ENCODE measurements at places on chromosomes 3 and 15.
A peak's percentile ranks its signal among the peaks of the same experiment; 100 is the strongest.

DNA sequence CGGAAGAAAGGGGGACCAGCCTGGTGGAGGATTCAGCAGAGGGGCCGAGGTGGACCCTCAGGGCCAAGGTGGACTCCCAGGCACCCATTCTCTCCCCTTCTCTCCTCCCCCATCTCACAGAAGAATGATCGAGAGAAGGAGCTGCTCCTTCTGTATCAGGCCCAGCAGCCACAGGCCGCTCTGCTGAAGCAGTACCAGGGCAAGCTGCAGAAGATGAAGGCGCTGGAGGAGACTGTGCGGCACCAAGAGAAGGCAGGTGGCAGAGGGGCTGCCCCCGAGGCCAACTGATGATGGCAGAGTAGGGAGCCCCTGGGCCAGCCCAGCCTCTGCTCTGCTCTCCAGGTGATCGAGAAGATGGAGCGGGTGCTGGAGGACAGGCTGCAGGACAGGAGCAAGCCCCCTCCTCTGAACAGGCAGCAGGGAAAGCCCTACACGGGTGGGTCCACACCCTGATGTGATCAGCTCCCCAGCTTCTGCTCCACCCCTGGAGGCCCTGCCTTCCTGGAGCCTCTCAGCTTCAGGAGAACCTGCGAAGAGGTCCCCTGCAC is 36.5 kb downstream of the CYP11A1 start:
- no peak for DNase-seq

DNA sequence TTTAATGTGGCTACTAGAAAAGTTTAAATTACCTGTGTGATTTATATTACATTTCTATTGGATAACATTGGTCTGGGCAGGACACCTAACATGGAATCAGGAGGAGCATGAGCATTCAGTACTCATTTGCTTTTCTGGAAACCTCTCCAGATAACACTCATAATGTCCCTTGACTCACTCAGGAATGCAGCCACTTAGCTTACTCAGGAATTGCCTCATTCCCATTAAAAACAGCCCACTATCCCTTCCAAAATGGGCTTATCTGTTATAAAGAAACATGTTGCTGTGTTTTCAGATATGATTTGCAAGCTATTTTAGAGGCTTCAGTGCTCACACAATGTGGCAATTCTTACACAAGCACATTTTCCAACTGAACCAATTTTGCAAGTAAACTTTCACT is 17.1 kb downstream of the GBE1 start:
- no peak for DNase-seq

DNA sequence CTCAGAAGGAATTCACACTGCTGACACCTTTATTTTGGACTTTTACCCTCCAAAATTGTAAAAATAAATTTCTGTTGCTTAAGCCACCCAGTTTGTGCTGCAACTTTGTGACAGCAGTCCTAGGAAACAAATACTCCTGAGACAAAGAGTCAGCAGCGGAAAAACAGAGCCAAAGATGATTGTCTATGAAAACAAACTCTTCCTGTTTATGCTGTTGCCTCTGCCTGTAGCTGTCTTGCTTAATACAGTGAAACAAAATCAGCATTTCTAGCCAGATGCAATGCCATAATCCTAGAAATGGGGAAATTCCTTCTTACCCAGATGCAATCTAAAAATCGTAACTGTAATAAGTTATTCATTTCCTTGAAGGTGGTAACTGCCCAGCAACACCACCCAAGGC is 387.5 kb upstream of the ATP11B start:
- no peak for DNase-seq

GRCh38 chr3:124161448-124161847 is 169.5 kb upstream of the ROPN1 start:
- no peak for DNase-seq

DNA sequence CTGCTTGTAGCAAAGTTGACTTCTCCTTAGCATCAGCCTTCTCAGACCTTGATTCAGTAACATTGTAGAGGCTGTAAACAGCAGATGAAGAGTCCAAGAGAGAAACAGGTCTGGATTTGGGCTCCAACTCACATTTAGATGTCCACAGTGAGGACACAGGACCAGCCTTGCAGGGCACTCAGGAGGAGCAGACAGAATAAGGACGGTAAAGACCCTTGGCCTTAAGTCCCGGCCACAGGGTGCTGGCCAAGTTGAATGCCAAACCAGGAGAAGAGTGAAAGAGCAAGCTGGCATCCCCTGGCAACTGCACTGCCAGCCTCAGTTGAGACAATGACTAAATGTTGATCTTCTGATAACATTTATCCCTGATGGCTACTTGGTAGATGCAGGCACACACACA is 136.3 kb downstream of the LRRK1 start:
- DNase-seq, result peak; percentile 40

- DNase-seq, result no peak
Observed at GRCh38 chr15:81491414-81492096, 117.5 kb upstream of the TMC3 start.

DNA sequence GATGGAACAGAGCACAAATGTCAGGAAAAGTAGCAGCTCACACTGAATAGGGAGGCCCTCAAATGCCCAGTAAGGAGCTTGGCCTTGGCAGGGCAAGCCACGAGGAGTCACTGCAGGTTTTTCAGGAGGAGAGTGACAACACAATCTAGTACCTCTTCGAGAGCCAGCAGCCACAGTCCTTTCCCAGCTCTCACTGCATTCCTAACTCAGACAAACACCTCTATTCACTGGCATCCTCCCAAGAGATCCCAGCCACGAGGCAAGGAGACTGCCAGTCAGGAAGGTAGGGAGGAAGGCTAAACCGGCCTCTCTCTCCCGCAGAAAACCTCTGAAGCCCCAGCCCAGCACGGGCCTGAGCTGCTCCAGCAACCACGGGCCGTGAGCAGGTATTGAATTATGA is 146.0 kb upstream of the SMAD3 start:
- no peak for DNase-seq

- DNase-seq, result no peak
Observed at GRCh38 chr15:86906376-86906775, 826.7 kb downstream of the AGBL1 start.

- DNase-seq, result no peak
Observed at GRCh38 chr3:155667988-155668387, 76.9 kb downstream of the PLCH1 start.

DNA sequence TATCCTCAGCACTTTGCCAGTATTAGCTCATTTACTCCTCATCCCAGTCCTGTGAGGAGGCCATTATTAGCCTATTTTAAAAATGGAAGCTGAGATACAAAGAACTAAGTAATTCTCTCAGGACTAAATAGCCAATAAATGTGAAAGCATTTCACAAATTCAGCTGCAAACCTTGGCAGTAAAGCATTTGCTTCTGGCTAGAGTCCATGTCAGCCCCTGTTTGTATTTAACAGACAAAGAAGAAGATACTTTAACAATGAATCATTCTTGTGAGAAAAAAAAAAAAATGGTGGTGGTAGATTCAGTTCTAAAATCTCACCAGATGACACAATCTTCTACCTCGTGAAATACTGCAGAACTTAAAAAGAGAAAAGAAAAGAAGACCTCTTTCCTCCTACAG is 85.0 kb upstream of the CNTN6 start:
- no peak for DNase-seq

DNA sequence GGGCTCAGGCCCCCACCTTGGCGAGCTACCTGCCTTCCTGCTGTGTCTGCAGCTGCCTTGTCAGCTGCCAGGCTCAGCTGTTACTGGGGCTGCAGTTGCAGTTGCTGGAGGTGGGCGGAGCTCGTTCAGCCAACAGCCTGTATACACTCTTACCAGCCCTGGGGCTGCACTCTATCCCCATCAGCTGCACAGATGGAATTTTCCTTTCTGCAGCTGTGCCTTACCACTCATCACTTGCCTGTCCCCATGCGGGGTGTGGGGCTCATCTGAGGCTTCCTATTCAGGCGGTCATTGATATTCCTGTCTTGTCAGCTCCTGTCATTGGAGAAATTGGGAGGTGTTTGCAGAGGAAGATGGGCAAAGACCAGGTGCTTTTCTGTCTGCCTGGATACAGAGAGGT is 9.1 kb upstream of the SYN2 start:
- no peak for DNase-seq

DNA sequence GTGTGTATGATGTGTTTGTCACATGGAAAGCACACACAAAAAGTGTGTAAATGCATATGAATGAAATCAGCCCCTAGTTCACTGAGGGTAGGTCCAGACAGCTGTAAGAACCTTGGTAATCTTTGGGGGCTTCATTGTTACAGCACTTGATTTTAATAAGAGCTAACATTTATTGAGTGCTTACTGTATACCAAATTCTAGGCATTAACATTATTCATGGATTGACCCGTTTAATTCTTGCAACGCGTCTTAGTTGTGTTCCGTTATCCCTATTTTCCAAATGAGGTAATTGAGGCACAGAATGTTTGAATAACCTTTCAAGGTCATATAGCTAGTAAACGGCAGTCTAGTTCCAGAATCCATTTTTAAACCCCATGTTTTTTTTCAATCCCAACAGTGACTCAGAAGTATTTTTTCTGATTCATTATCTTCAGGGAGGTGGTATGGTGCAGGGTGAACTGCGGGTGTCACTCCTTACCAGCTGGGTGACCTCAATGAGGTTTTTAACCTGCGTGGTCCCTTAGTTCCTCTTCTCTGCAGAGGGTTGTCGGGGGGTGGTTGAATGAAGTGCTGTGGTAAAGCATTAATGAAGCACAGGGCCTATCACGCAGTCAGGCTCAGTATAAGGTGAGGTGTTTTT is 14.2 kb downstream of the RAB8B start:
- DNase-seq, result no peak
